ENCODE measurements at places on chromosomes 5 and 9.

DNA sequence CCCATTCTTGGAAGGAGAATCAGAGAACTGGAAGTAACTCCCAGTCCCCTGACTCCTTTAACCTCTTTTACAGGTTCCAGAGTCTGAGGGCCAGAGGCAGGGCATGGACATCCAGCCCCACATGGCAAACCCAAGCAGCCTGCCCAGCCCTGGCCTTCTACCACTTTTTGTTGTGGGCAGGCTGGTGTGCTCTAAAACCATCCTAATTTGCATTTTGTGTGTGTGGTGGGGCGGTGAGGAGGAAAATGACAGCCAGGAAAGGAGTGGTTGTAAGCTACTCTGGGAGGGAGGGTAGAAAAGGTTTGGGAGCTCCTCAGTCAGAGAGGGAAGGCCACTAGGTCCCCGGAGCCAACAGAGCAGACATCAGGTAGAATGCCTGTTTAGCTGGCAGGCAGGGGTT is 90.6 kb downstream of the PSD2 start:
- no peak for DNase-seq

DNA sequence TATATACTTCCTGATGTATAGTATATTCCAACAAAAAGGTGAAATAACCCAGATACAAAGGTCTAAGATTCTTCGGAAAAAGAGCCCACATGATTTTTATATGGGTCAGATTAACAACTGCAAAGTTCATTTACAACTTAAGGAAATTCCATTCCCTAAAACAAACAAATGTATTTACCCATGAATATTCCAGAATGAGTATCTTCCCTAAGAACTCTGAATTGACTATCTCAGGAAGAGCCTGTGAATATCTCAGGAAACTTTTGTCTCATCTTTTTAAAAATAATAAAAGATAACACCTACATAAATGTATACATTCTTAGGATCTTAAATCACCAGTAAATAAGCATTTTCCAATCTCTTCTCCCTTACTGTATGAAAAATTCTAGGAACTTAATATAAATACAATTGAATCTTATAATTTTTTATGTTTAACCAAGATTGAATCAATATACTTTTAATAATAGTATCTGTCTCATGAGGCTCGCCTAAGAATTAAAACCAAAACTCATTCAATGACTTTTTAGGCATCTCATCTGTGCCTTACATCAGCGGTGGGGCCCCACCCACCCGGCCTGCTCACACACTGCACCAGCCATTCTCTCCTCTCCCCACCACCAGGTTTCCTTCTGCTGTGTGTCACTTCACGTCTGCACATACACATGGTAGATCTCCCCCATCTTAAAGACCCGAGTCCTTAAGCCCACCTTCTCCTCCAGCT is 78.1 kb downstream of the RAPGEF1 start:
- peak; percentile 43 for DNase-seq

DNA sequence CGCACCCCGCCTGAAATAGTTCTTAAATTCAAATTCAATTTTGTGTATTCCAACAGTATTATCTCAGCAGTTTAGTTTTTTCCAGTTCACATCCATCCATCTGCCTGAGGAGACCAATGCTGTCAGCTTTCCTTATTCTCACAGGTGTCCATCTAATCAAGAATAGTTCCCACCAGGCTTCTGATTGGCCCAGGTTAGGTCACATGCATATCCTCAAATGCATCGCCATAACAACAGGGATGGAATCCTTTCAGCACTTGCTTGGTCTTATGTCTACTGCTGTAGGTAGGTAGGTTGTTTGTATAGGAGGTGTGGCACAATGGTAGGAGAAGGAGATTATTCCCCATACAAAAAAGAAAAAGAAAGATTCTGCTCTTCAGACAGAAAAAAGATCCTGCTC is 91.2 kb downstream of the UBE2R2 start:
- no peak for DNase-seq

- DNase-seq, result no peak
These were observed 7.3 kb upstream of the MTMR12 start for GRCh38 chr5:32319926-32320543.

DNA sequence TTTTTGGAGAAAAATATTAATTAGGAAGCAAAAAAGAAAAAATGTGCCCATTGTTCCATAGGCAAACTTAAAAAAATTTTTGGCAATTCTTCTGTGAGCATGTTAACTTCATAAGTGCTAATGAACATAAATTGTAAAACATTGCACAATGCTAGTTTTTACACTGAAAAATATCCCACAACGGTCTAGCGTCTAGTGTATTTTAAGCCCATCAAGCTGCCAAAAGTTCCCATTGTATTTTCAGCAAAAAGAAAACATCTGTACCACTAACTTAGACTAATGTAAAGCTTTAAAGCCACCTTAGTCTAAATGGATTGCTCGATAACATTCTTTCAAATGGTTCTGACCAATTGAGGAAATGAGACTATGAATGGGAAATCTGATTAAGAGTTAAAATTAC is 2.8 kb downstream of the NR6A1 start:
- no peak for DNase-seq

GRCh38 chr5:91156242-91156641 is 226.9 kb downstream of the ARRDC3 start:
- no peak for DNase-seq

DNA sequence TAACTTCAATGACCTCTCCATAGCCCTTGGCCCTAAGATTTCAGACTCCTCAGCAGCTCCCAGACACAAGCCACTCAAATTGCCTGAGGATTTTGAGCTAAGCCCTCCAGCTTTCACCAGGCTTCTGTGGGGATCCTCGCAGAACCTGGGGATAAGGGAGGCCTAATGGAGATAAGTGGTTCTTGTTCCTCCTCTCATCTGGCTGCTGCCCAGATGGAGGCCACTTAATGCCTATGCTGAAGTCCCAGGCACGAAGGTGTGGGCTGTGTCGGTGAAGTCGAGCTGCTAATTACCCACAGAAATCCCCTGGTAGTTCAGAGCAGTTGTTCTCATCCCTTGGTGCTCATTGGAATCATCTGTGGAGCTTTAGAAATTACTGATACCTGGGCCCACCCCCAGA is 10.3 kb upstream of the FAT2 start:
- DNase-seq, result no peak

GRCh38 chr9:100427366-100428263 is 672 bp downstream of the MSANTD3 start:
- DNase-seq, result peak; percentile 17

DNA sequence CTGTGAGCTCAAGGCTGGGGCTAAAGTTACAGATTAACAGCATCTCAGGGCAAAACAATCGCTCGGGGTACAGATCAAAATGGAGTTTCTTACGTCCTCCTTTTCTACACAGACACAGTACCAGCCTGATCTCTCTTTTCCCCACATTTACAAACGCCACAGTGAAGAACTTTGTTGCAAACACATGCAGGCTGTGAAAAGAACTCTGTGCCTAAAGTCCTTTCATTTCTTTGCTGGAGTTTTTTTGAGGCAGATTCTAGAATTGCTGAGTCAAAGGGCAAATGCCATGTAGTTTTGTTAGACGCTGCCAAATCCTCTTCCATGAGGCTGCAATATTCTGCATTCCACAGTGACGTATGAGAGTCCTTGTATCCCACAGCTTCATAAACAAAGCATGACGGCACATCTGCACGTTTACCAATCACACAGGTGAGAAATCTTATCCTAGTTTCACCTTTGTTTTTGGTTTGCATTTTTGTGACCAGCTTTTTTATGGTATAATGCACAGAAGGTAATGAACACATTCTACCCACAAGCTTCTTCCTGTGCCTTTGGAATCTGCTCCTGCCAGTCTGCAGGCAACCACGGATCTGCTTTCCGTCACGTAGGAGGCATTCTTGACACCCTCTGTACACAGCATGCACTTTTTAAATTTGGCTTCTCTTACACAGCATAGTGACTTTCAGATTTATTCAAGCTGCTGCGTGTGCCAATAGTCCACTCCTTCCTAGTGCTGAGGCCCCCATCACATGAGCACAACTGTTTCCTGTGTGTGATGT is 44.6 kb upstream of the LPCAT1 start:
- DNase-seq, result no peak

DNA sequence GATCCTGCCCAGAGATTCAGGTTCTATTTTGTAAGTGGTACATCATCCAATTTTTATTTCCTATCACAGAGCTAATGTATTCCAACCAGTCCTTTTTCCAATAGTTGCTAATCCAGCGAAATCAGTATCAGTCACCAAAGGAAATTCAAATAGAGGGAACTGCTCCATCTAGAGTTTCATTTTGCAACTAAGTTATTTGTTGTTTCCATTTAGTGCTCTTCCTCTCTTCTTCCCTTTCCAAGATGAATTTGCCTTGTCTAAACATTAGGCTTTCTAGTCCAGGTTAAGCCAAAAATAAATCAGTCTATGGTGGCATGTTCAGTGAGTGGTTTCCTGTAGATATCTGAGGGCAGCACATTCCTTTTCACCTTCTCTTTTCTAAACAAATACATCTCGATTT is 79.8 kb upstream of the SPATA31D4 start:
- no peak for DNase-seq

GRCh38 chr9:93186215-93186945 is 2.4 kb downstream of the WNK2 start:
- no peak for DNase-seq

DNA sequence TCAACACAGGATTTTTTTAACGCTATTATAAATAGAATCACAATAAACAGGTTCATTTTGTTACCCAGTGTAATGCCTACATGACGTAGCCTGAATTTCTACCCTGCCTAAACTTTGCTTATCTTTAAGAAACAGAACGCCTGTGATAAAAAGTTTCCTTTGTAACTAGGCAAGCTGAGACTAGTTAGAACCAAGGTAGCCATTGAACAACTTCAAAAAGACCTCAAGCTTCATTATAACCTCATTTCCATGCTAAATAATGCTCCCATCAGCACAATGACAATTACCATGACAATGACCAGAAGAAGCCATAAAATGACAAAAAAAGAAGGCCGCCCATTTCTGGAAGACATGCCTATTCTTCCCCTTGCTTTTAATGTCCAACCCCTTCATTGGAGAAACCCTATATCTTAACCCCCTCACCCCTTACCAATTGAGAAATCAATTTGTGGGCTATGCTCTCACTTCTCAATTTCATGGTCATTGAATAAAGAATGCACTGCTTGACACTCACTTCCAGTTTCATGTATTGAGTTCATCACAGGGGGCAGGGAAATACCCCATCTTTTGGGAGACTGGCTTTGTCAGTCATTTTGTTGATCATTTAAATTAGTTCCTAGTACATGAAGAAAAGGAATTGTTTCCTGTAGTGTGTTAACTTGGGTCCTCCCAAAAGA is 276.8 kb downstream of the MCTP1 start:
- no peak for DNase-seq
